ENCODE measurements at places on chromosomes 12 and 14.

GRCh38 chr12:75476071-75476470 lies 4.5 kb upstream of the GLIPR1 start:
- DNase-seq, result no peak

DNA sequence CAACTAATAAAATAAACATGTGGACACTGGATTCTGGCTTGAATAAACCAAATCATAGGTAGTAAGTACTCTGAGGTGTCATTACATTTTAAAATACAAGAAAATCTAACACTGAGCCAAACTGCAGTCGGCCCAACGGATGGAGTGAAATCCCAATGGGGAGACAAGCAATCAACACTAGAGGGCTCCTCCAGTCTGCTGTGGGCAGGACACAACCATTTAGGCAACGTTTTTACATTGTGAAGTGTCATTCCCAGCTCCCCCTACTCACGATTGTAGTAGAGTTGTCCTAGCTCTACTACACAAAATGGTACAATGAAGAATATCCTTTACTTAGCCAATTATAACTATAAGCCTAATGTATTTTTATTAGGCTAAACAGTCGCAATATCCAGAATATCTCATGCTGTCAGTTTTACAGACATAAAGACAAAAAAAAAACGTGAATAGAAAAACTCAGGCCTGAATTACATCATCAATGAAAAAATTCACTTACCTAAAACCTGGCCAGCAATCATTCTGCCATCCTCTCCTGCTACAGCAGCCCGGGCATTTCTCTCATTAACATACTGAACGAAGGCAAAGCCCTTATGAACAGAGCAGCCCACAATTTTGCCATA lies 35.7 kb downstream of the HNRNPC start:
- no peak for DNase-seq

GRCh38 chr12:70040141-70040540 lies 203.1 kb upstream of the CNOT2 start:
- DNase-seq, result no peak

DNA sequence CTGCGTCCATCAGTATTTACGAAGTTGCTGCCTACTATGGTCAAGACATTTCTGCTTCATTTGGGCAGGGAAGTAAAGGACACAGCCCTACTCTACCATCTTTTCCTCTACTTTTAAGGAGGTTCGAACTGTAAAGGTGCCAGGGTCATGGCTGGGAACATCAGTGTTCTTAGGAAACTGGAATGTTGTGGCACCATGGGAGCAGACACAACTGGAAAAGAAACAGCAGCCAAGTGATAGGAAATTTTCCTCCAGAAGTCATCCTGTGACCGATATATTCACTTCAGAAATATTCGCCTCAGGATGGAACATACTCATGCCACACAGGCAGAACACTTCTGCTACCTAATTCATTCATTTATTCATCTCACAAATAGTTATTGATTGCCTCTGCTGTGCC lies 104.4 kb downstream of the ETV6 start:
- no peak for DNase-seq

DNA sequence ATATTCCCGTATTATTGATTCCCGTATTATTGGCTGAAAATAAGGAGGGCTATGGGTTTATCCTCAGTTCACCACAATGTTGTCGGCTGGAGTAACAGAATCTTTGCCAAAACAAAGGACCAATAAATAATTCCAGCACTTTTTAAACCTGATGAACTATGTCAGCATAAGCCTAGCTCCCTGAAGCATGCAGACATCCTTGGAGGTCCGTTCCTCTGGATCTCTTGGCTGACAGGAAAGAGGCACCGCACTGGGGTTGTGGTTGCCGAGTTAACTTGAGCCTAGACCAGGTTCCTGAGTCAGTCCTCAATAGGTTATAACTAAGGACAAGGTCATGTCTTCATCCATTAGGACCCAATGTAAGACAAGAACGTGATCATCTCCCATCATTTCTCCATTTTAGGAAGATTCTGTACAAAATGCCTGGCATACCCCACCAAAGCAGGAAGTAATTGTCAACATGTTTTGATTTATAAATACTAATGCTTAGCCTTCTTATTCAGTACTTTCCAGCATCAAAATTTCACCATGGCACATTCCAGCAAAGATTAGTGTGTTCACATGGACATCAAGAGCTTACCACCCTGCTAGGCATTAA lies 36.6 kb downstream of the NID2 start:
- no peak for DNase-seq

GRCh38 chr12:75528692-75529091 lies 17.3 kb upstream of the KRR1 start:
- no peak for DNase-seq

DNA sequence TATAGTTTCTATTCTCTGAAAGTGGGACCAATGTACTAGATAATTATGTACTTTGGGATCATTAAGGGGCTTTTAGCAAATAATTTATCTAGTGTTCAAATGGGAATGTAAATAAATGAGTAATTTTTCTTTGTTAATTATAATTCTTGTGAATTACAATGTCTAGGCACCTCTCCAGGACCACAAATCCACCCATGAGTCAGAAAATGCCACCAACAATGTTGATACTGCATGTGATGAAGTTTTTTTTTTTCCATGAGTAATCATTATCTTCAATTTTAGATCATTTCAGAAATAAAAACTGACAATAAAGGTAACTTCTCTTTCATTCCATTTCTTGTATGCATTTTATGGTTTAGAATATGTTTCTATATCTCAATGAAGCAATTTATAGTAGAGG lies 470.3 kb downstream of the VRK1 start:
- no peak for DNase-seq
